SJCRH30 (cell line): ENCODE measurements at places on chromosomes 6 and 20. TPM values are rescaled to one million over a fixed set of nuclear protein-coding genes. Genes with fewer than 3 reads are reported as not detected.
A peak's percentile ranks its signal among the peaks of the same experiment; 100 is the strongest.

DNA sequence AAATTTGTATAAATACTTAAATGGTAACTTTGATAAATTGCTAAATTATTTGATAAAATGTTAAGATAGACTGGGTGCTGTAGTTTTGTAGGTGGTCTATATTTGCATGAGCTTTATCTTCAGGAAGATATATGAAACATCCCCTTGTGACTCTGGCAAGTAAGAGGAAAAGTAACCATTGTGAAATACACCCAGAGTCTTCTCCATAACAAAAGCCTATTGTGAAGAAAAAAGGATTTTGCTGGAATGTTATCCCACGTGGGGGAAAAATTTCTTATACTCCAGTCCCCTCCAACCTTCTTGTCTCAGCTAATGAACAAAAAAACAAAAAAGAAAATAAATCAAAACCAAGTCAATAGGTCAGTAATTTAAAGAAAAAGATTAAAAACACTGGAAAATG, 600.7 kb downstream of the HDGFL1 start:
- DNase-seq = no peak

GRCh38 chr20:38023181-38024001, 9.9 kb downstream of the TTI1 start:
- peak; percentile 92 for DNase-seq

The PREX1 gene
- 88.9 and 92.8 TPM in 2 replicates for total RNA-seq

The ECT2L gene
- total RNA-seq = not detected in 2 replicates

The GSTA2 gene
- total RNA-seq = not detected in 2 replicates

DNA sequence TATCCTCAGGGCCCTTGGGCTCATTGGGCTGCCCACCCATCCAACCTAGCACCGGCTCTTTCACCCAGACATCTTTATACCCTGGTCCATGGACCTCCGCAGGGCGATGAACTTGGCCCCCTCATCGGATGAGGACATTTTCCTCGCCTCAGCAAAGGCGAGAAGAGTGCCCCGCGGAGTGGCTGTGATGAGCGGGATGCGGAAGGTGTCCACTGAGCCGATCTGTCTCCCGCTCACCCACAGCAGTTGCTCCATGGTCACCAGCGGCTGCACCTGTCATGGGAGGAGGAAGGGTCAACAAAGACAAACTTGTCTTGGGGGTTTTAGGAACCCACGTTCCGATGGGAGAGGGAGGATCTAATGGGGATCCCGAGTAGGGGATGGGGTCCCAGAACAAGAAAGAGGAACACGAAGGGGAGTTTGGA, 690 bp downstream of the NEU1 start:
- no peak for DNase-seq

DNA sequence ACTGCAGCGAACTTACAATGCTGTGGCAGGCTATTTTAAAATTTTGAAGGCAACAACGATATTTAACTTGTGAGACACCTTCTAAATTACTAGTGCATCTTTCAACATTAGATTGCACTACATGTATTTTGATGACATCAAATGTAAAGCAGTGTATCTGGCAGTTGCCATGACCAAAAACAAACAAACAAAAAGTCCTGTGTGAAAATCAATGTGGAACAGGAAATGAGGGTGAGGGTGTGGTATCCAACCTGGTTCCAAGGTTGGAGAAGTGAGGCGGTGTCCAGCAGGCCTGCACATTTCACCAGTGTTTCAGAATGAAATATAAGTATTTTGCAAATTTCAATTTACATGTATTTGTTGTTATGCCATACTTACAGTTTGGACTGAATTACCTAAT, 112.0 kb downstream of the LAMP5 start:
- no peak for DNase-seq
